HAP-1 (cell line): ENCODE measurements at places on chromosomes 7 and 10.

GRCh38 chr7:97145068-97145467 lies 27.6 kb downstream of the SDHAF3 start:
- no peak for DNase-seq

GRCh38 chr10:116715839-116716377 lies 26.5 kb downstream of the HSPA12A start:
- no peak for DNase-seq

GRCh38 chr7:69422574-69422985 lies 175.7 kb upstream of the AUTS2 start:
- no peak for DNase-seq

- no peak for DNase-seq
These were observed 260.5 kb upstream of the CACNA2D1 start for GRCh38 chr7:82704121-82704520.

DNA sequence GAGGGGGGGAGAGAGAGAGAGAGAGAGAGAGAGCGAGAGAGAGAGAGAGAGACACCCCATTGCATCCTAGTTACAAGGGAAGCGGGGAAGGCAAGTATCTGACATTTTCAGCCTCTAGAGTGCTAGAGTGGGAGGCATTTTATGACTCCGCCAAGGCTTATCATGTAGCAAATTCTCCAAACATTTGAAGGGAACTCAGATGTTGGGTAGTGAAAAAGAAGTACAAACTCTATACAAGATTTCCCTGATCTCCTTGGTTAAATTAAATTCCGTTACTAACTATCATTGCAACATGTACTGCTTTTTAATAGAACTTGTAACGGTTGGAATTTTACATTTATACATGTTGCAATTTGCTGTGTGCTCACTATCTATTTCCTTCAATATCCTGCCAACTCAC lies 83.4 kb upstream of the FAM3C start:
- no peak for DNase-seq

- DNase-seq = no peak
These were observed 10.7 kb upstream of the CAPZA2 start for GRCh38 chr7:116851671-116852070.

- no peak for DNase-seq
These were observed 27.2 kb downstream of the LEP start for GRCh38 chr7:128268233-128268632.

DNA sequence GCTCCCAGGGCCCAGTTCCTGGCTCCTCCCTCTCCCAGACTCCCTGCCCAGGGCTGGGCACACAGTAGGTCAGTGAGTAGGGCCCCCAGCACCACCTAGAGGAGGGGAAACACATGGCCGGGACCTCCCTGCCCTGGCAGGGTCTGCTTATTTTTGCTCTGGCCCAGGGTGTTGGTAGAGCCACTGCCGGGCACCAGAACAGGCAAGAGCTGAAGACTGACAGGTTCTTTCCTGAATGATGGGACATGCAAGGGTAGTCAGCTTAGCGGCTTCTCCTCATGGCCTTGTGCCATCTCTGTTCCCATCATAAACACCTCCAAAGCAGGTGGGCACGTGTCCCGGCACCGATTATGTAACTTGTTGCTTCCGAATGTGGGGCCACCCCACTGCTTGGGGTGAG lies 86.5 kb downstream of the NEURL1 start:
- DNase-seq = no peak

DNA sequence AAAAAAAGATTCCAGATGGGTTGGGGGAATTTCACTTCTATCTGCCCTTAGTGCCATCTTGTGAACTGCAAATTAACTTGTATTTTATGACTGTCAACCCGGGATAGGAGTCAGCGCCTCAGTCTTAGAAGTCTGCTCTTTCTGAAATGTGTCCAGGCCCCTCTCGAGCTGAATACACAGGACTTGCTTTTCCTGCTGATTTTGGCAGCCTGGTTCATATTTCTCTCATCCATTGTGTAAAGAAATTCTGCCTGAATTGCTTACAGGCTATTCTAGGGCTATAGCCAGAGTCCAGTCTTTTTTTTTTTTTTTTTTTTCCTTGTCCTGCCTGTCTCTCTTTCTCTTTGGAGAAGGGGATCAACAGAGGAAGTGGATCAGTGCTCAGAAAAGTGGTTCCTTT lies 24.6 kb downstream of the GATA3 start:
- DNase-seq = no peak

- DNase-seq = no peak
These were observed 198.3 kb upstream of the CELF2 start for GRCh38 chr10:10819206-10819856.
